ENCODE measurements at places on chromosomes 16 and 17.

- DNase-seq: no peak
These were observed 69.4 kb upstream of the SMIM36 start for GRCh38 chr17:55580596-55581133.

GRCh38 chr16:68346892-68347480 is 36.2 kb downstream of the PRMT7 start:
- no peak for DNase-seq

DNA sequence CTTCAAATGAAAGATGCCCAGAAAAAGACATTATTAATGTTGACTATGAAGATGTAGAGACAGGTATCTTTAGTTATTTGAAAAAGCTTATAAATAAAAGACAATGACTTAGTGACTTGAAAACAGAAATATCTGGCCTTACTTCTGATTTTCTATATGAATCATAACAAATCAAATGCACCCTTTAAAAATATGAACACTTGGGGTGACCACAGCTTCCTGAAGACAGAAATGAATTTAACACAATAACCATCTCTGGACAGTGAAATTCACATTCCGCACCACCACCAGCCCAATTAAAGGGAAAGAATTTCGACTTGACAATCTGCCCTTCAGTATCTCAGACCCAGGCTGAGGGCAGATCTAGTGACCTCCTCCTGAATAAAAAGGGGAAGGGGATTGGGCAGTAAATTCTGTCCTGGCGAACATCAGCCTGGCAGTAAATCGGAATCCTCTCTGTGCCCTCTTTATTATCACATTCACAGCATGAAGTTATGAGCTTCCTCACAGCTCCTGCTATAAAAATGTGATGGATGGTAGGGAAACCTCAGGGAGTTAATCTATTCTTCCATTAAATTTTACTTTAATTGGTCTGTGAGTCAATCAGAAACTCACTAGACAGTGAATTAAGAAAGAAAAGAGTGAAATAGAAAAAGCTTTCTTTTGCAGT is 131.5 kb downstream of the SNX11 start:
- no peak for DNase-seq

DNA sequence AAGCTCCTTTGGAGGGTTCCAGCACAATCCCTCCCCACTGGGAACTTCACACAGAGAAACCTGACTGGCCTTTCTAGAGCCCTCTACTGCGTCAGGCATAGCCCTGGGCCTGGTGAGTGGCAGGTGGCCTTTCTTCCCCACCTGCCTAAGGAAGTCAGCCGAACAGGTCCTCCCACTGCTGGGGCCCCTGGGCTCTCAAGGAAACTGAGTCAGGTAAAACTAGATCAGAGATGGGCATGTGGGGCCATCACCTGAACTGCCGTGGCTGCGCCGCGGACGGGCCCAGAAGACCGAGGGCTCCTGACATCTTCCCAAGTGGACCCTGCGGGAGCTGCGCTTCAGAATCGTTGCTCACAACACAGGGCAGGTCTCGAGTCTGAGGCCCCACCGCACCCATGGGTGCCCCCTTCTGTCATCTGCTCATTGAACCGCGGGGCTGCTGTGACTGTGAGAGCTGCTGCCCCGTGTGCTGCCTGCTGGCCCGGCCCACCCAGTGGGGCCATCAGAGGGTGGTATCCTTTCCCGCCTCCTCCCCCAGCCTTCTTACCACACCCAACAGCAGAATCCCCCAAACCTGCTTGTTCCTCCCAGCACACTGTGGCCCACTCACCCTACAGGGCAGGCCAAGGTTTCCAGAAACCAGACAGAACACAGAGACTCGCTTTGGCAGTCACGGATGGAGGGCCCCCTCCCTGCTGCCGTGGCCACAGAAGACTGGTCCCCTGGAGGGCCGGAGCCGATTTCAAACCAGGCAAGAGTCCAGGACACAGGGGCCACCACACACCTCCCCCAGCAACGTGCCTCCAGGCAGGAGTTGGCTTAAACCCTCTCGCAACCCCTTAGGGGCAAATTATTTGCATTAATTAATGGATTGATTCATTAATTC is 81.1 kb downstream of the TBC1D16 start:
- no peak for DNase-seq

GRCh38 chr17:33302394-33302793 is 9.3 kb upstream of the ASIC2 start:
- no peak for DNase-seq

GRCh38 chr17:876272-876671 is 94.1 kb downstream of the MRM3 start:
- DNase-seq: no peak

- DNase-seq: no peak
These were observed 4.1 kb downstream of the PAM16 start for GRCh38 chr16:4347010-4347409.

DNA sequence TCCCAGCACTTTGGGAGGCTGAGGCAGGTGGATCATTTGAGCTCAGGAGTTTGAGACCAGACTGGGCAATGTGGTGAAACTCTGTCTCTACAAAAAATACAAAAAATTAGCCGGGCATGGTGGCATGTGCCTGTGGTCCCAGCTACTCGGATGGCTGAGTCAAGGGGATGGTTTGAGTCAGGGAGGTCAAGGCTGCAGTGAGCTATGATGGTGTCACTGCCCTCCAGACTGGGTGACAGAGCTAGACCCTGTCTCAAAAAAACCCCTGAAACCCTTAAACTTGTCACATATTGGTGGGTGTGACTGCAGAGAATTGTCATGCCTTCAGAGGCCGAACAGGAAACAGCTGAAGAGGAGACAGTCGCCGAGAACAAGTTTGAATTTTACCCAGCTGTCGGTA is 13.4 kb downstream of the RPTOR start:
- no peak for DNase-seq

DNA sequence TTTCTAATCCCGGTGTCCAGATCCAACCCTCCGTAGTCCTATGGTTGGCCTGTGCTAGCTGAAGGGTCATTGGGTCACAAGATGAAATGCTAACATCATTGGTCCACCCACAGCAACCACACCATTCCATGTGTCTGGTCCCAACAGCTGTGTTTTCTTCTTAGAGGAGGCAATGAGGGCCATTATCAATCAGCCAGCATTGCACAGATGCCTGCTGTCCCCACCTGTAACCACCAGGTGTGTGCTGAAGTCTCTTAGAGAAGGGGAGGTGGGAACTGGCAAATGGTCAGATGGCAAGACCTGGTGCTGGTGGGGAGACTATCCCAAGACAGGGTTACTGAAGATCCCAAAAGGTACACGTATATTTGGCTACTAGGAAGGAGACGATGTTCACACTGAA is 37.4 kb downstream of the HIC1 start:
- DNase-seq: no peak

GRCh38 chr17:29066047-29066446 is 23.1 kb downstream of the PIPOX start:
- DNase-seq: no peak

- DNase-seq: no peak
These were observed 41.8 kb downstream of the TEKT5 start for GRCh38 chr16:10652730-10653590.

DNA sequence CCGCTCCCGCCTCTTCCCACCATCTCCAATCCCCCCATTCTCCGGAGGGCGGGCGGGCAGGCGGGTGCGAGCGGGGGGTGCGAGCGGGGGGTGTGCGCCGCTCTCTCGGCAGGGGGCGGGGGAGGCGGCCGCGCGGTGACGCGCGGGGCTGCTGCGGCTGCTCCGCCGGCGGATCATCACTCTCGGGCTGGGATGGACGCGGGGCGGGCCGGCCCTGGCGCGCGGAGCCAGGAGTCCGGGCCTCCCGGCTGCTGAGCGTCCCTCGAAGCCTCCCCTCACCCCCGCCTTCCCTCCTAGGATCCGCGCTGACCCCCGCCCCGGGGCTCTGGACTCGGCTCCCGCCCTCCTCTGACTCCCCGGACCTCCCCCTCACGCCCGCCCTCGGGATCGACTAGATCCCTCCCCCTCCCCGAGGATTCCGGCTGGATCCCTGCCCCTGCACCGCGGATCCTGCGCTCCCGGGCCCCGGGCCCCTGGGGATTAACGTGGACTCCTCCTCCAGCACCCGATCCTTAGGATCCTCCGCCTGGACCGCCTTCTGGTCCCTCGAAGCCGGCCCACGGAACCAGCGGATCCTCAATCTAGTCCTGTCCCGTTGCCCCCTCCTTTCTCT is 946 bp upstream of the TMEM256 start:
- no peak for DNase-seq

DNA sequence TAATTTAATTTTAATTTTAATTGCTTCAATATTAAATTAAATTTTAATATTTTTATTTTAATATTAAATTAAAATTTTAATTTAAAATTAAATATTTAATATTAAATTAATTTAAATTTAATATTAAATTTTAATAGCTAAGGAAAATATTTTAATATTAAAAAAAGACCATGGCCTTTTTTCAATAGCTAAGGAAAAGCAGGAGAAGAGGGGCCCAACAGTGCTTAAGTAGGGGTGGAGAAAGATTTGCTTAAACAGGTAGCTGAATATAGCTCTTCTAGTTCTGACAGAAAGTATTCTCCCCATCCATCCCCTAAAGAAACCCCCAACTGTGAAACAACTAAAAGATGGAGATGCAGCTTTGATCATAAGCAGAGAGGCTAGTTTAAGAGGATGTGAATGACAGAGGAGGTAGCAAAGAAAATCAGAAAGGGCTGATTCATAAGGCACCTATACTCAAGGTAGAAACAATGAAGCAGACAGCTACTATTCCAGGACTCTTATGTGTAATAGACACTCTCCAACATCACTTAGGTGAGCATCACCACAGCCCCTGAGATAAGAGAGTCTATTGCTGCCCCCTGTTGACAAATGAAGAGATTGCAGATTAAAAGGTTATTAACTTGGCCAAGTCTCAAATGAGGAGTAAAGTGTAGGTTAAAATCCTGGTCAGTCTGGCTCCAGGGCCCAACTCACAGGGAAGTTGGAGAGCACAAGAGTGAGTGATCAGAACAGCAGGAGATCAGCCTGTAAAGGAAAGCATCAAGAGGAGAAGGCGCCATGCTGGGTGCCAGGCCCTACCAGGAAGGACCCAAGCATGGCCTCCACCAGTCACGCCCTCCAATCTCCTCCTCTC is 7.8 kb upstream of the RNASEK start:
- no peak for DNase-seq

DNA sequence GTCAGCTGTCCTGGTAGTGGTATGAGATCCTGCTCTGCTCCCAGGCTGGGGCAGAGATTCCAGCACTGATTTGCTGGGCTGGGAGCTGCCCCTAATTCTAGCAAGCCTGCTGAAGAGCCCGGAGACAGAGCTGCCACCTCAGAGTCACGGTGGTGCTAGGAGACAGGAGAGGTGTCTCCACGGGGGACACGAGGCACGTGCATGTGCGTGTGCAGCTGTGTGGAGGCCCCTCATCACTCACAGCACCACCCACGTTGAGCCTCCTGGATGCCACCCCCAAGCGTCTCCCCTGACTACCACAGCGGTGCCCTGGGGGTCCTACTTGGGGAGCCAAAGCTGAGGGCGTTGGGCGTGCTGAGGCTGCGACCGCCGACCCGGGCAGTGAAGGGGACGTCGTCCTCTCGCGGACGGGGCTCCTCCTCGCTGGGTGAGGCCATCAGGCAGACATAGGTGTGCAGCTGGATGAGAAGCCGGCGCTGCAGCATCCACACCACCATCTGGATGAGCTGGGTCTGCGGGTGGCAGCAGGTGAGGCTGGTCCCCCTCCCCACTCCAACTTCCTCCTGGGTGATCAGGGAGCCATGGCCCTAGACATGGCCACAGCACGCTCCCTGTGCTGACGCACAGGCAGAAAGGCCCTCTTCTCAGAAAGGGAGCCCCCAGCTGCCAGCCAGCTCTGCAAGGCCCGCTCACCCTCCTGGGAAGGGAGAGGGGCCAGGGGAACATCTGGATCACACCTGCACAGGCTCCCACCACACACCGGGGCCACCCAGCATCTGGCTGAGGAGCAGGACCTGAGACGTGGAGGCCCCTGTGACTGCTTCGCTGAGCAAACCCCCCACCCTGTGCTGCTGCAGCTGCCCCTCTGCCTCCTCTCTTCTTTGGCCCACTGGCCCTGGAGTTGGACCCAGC is 11.6 kb downstream of the MPG start:
- DNase-seq: no peak

GRCh38 chr17:2551928-2552327 is 40.2 kb upstream of the METTL16 start:
- no peak for DNase-seq
